ENCODE measurements at places on chromosomes 5 and 9. TPM values are rescaled to one million over a fixed set of nuclear protein-coding genes. Genes with fewer than 3 reads are reported as not detected.

GRCh38 chr5:37957218-37957617 is 117.4 kb upstream of the GDNF start:
- H3K27ac ChIP-seq, result no peak overlapping the region
- H3K27me3 ChIP-seq, result no peaks in the 10 kb centered on the region
- no peak for DNase-seq
- H3K36me3 ChIP-seq, result no peaks in the 10 kb centered on the region
- H3K4me3 ChIP-seq, result no peak overlapping the region
- H3K4me1 ChIP-seq, result no peaks in the 10 kb centered on the region

- no peak for DNase-seq
- no peaks in the 10 kb centered on the region for H3K36me3 ChIP-seq
- no peaks in the 10 kb centered on the region for H3K4me1 ChIP-seq
- no peak overlapping the region for H3K27ac ChIP-seq
These were observed 186.4 kb downstream of the NMUR2 start for GRCh38 chr5:152218694-152219093.

DNA sequence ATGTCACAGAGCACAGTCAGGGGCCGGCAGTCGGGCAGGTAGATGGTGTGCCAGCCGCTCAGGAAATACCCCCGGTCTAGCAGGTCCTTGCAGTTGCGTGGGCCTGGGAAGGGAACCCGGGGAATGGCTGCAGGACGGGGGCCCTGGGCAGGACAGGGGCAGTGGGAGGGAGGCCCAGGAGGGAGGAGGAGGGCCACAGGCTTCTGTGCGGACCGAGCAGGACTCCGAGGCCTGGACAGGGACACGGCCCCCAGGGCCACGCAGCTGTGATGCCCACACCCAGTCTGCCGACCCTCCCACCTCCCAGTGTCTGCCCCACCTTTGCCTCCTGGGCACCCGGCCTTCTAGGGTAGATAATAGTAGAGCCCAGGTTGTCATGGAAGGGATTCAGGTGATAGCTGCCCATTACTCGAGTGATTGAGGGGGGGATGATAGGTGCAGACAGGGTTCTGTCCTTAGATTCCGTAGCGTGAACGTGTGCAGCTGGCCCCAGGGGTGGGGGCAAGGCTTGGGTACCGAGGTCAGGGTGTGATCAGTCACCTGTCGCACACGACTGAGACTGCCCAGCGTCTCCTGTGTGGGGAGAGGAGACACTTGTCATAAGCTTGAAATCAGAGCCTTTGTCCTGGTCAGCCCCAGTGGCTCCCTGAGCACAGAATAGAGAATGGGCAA is 4.5 kb downstream of the FCN1 start:
- peaks cover 3% of the 10 kb centered on the region for H3K27me3 ChIP-seq
- no peak overlapping the region for H3K4me3 ChIP-seq
- H3K36me3 ChIP-seq, result no peaks in the 10 kb centered on the region
- H3K27ac ChIP-seq, result no peak overlapping the region

DNA sequence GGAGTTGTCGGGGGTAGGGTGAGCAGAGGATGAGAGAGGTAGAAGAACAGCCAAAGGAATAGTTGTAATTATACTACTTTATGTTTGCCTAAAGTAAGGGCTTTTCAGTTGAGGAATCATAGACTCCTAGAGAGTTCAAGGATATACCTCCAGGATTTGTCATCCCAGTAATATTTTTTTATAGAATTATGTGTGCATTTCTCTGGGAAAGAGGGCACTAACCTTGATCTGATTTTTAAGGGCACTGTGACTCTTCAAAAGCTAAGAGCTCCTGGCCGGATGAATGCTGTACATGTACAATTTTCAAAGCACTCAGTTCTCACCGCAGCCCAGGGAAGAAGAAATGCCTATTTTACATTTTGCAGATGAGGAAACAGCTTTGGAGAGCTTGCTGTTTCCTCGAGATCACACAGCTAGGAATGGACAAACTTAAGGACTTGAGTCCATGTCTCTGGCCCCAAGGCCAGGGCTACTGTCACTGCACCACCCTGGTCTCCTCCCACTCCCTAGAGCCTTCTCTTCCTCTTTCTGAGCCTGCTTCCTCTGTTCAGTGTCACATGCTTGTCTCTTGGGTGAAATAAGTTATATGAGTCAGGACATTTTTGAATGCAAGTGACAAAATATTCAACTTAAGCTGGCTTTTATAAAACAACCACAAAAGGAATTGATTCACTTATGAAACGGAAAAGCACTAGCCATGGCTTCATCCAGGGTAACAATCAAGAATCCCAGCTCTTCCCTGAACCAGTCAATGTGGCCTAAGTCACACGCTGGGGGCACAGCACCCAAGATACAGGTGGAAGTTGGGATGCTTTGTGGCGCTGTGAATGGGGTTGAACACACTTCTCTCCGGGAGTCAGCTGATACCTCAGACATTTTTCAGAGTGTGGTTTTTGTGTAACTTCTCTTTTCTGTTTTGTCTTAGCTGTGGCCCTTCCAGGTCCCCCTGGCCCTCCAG is 45.7 kb upstream of the TGFBR1 start:
- H3K36me3 ChIP-seq, result no peaks in the 10 kb centered on the region
- DNase-seq, result no peak
- peaks cover 9% of the 10 kb centered on the region for H3K27me3 ChIP-seq

GRCh38 chr9:752201-752600 is 89.3 kb upstream of the DMRT1 start:
- H3K27me3 ChIP-seq, result no peaks in the 10 kb centered on the region
- no peaks in the 10 kb centered on the region for H3K36me3 ChIP-seq
- H3K4me3 ChIP-seq, result no peak overlapping the region
- H3K27ac ChIP-seq, result peak overlapping the region; percentile 86
- H3K4me1 ChIP-seq, result peaks cover 41% of the 10 kb centered on the region

DNA sequence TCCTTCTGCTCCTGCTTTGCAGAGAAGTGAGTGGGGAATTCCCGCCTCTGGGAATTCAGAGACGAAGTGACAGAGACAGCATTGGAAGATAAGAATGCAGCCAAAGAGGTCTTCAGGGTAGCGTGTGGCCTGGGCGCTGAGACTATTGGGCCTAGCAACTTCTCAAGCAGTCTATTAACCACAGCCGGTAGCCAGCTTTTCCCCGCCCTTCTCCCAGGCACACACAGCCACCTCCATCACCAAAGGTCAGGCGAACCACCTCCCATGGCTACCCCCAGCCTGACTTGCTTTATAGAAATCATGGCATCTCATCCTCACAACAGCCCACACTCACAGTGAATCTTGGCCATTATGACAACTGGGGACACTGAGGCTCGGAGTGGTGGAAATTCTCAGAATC is 124.2 kb downstream of the KCNIP1 start:
- H3K27me3 ChIP-seq, result no peaks in the 10 kb centered on the region
- no peaks in the 10 kb centered on the region for H3K4me1 ChIP-seq
- no peak for DNase-seq
- H3K4me3 ChIP-seq, result no peak overlapping the region
- H3K27ac ChIP-seq, result no peak overlapping the region
- H3K36me3 ChIP-seq, result no peaks in the 10 kb centered on the region

DNA sequence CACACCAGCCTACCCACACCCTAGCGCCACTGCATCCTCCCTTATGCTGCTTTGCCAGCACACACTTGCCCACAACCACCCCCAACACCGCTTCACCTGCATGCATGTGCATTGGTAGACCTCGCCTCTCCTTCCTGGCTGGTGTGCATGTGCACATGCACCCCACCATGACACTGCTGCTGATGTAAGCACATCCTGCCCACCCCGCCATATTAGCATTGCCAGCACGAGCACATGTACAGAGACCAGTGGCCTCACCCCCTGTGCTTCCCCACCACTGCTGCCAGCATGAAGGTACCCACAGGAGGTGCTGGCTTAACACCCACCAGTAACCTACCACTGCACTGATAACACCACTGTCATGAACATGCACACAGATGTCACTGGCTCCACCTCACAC is 218.2 kb downstream of the SLCO4C1 start:
- H3K4me3 ChIP-seq, result no peak overlapping the region
- DNase-seq, result no peak
- no peak overlapping the region for H3K27ac ChIP-seq
- H3K36me3 ChIP-seq, result no peaks in the 10 kb centered on the region
- no peaks in the 10 kb centered on the region for H3K27me3 ChIP-seq

The MUSK gene
- total RNA-seq, result not detected

The ZFP2 gene
- 1.1 TPM for total RNA-seq

DNA sequence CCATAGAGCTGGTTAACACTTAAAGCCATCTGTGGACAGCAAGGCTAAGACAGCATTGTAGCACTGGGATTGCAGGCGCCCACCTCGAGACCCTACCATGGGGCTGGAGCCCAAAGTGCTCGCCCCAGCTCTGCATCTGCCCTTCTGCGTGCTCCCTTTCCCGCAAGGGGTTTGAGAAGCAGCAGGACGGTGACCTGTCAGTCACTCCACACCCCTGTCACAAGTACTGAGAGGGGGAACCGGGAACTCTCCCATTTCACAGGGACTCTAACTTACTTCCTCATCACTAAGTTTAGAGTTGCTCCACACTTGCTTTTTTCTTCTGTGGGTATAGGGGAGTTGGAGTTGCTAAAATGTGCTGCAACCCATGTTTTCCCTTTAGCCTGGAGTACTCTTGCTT is 273.2 kb downstream of the SMARCA2 start:
- no peak overlapping the region for H3K27ac ChIP-seq
- H3K4me1 ChIP-seq, result no peaks in the 10 kb centered on the region
- DNase-seq, result no peak
- no peak overlapping the region for H3K4me3 ChIP-seq

DNA sequence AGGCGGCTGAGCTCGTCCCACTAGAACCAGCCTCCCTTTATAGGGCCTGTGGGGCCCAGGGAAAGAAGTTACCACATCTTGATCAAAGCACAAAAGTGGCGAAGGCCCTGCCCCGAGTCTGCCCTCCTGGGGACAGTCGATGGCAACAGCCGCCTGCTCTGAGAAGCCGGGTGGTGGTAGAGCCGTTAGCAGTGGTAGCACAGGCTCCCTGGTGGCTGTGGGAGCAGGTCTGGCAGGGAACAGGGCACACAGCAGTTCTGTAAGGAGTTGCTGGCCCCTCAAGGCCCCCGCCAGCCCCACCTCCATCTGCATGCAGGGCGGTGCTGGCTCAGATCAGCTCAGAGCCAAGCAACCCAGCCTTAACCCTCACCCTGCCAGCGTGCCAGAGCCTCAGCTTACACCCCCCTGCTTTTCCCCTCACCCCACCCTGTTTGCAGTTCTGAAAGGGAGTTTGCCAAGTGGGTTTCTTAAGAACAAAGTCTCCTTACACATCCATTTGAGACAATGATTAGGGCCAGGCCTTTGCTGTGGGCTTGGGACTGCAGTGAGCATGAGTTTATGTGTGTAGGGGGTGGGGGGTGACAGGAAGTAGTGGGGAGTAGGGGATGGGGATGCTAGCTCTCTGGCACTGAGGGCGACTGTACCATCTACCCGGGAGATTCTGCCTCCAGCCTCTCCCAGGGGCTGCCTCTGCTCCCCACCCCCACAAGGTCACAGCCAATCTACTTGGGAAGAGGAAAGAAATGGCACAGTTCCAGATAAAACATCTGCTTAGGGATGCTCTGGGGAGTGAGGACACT is 11.8 kb downstream of the ACSL6 start:
- DNase-seq, result no peak
- H3K27me3 ChIP-seq, result peaks cover 2% of the 10 kb centered on the region
- H3K4me1 ChIP-seq, result peaks cover 8% of the 10 kb centered on the region

DNA sequence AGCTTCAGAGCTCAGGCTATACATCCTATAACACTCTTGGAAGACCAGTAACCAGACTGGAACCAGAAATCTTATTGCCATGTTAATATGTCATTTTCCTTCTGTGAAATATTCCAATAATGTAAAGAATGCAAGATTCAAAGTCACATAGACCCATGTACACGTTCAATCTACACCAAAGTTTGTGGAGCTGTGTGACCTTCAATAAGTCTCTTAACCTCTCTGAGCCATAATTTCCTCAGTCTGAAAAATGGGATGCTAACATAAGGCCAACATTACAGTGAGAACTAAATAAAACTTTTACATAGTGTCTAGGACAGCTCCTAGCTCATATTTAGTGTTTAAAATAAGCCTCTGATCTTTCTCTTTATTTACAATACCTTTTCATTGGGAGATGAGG is 70.4 kb downstream of the ARRDC3 start:
- H3K4me1 ChIP-seq, result peaks cover 30% of the 10 kb centered on the region
- peak overlapping the region; percentile 90 for H3K27ac ChIP-seq

GRCh38 chr9:121815546-121816448 is 164.4 kb downstream of the DAB2IP start:
- H3K36me3 ChIP-seq, result no peaks in the 10 kb centered on the region
- H3K27me3 ChIP-seq, result peaks cover 4% of the 10 kb centered on the region
- DNase-seq, result no peak
- peaks cover 7% of the 10 kb centered on the region for H3K4me1 ChIP-seq
- H3K4me3 ChIP-seq, result no peak overlapping the region

The GABRA6 gene
- total RNA-seq, result not detected

GRCh38 chr5:113552137-113552536 is 38.6 kb downstream of the YTHDC2 start:
- H3K36me3 ChIP-seq, result peaks cover 35% of the 10 kb centered on the region
- DNase-seq, result no peak
- no peak overlapping the region for H3K27ac ChIP-seq
- H3K4me1 ChIP-seq, result peaks cover 3% of the 10 kb centered on the region
- H3K4me3 ChIP-seq, result no peak overlapping the region

The SEC16A gene
- total RNA-seq, result 103 TPM

GRCh38 chr5:94031631-94032030 is 290.2 kb upstream of the POU5F2 start:
- H3K27ac ChIP-seq, result no peak overlapping the region
- DNase-seq, result peak; percentile 9
- H3K4me3 ChIP-seq, result no peak overlapping the region
- H3K27me3 ChIP-seq, result no peaks in the 10 kb centered on the region
- no peaks in the 10 kb centered on the region for H3K36me3 ChIP-seq
- H3K4me1 ChIP-seq, result no peaks in the 10 kb centered on the region

GRCh38 chr5:116842514-116842961 is 267.9 kb upstream of the SEMA6A start:
- H3K27me3 ChIP-seq, result no peaks in the 10 kb centered on the region
- no peaks in the 10 kb centered on the region for H3K36me3 ChIP-seq
- no peaks in the 10 kb centered on the region for H3K4me1 ChIP-seq
- H3K4me3 ChIP-seq, result no peak overlapping the region

GRCh38 chr5:103262422-103262871 is 3.9 kb downstream of the MACIR start:
- no peaks in the 10 kb centered on the region for H3K27me3 ChIP-seq
- H3K27ac ChIP-seq, result no peak overlapping the region
- peaks cover 3% of the 10 kb centered on the region for H3K36me3 ChIP-seq
- peak overlapping the region; percentile 35 for H3K4me3 ChIP-seq
- H3K4me1 ChIP-seq, result peaks cover 5% of the 10 kb centered on the region

Measured in astrocyte (in vitro differentiated cells and primary cell).